ENCODE measurements at places on chromosomes 7 and 10.

DNA sequence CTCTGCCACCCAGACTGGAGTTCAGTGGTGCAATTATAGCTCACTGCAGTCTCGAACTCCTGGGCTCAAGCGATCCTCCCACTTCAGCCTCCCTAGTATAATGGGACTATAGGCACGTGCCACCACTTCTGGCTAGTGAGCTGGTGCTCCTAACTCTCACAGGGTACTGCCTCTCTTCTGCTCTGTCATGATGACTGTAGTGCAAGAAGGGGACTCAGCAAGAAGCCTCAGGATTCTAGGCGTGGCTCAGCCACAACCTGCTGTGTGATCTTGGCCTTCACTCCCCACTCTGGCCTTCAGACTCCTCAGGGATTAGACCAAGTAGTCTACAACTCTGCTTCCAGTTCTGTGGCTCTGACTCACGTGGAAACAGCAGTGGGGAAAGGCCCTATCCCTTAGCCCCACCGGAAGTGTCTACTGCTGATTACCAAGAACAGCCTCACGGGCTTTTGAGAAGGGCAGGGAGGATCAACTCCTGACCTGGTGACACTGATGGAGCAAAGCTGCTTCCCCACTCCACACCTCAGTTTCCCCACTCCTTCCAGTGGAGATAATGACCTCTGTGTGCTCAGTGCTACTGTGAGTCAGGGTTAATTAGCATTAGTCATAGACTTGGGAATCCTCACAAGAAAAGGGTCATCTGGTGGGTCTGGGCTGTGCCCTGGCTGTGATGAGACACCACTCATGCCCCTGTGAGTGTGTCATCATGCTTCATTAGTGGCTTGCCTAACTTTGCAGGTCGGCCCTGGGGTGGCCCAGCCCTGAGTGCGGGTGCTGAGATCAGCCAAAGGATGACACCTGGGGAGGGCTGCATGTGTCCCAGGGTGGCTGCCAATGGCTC is 41.1 kb downstream of the ZC3HC1 start:
- DNase-seq: peak; percentile 10

DNA sequence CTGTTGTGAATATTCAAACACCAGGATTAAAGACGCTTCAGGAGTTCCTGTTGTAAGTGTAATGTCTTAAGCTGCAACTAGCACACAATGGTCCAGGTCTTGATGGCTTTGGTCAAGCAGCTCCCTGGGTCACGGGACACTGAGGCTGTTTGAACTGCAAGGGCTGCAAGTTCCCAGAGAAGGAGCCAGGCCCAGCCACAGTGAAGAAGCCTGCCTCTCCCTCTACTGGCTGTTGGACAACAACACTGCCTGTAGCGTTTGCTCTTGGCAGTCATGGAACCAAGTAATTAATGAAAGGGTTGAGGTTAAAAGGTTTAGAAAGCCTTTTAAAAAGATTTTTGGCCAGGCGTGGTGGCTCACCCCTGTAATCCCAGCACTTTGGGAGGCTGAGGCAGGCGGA is 31.9 kb upstream of the GUSB start:
- DNase-seq: no peak

DNA sequence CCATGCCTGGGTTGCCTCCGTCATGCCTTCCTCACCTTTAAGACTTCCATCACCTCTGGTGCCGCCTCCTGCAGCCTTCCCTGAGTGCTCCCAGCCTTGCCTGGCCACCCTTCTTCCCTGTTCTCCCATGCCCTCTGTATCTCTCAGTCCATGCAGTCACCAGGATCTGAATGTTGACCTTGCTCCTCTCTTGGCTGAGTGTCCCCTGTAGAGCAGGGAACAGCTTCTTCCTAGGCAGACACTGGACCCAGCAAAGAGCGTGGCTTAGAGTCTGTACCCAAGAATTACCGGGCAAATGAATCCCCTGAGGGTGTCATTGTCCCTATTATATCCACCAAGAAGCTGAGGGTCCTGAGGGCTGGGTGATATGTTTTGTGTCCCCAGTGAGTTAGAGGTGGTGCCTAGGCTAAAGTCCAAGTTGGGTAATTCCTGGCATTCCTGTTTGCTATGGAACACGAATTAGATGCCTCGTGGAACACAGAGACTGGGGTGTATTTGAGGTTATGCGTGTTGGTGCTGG is 505.6 kb downstream of the RPS24 start:
- DNase-seq: no peak

- no peak for DNase-seq
These were observed 5.9 kb upstream of the PRSS58 start for GRCh38 chr7:142263598-142264380.

- DNase-seq: peak; percentile 77
These were observed 1.1 kb downstream of the ARID5B start for GRCh38 chr10:61902445-61903220.

GRCh38 chr10:123496375-123496774 is 169.8 kb upstream of the GPR26 start:
- no peak for DNase-seq

DNA sequence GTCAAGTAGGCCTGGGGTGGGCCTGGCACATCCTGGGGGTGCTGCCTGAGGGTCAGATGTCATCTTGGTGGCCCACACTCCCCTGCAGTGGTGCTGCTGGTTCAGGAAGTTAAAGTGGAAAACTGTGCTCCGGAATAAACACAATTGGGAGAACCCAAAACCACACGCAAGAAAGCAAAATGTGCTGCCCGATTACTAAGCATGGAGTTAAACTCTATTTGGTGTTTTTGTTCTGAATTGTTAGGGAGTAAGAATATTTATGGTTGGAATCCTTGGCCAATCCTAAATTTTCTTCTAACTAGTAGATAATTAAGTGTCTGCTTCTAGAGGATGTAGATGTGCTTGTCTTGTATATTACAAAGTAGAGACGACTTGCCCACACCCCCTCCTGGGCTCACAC is 131.4 kb downstream of the MGMT start:
- DNase-seq: no peak
